ENCODE measurements at places on chromosomes 13 and 19. TPM values are rescaled to one million over a fixed set of nuclear protein-coding genes. Genes with fewer than 3 reads are reported as not detected.

Gene MADCAM1
- polyA plus RNA-seq: 2.0 TPM

Gene ZNF541
- 0.06 TPM for polyA plus RNA-seq

Gene ZNF208
- 0.29 TPM for polyA plus RNA-seq

Gene FFAR3
- polyA plus RNA-seq: not detected

Gene KLF12
- polyA plus RNA-seq: 0.54 TPM

Gene CACNG7
- polyA plus RNA-seq: not detected

Gene TEAD2
- polyA plus RNA-seq: 8.3 TPM
